ENCODE measurements at places on chromosomes 12 and 14.
A peak's percentile ranks its signal among the peaks of the same experiment; 100 is the strongest.

DNA sequence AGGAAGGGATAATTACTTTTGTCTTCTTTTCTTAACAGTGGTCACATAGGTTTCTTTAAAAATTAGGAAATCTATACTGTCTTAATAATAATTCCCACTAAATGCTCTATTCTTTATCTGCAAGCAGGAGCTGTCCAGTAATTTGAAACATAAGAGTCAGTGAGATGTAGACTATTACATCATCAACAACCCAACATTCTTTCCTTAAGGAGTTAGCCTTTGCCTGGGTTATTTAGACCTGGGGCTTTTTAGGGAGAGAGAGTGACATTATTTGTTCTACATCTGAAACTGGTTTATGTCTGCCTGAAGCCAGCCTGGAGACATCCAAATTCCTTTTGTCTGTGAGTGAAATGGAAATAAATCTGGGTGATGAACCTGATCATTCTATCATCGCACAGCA lies 294.4 kb downstream of the TMTC2 start:
- DNase-seq = no peak

- DNase-seq = no peak
These were observed 177.7 kb upstream of the LHX5 start for GRCh38 chr12:113649256-113649830.

- peak; percentile 3 for DNase-seq
These were observed 68.5 kb downstream of the FBXO34 start for GRCh38 chr14:55339770-55340169.

DNA sequence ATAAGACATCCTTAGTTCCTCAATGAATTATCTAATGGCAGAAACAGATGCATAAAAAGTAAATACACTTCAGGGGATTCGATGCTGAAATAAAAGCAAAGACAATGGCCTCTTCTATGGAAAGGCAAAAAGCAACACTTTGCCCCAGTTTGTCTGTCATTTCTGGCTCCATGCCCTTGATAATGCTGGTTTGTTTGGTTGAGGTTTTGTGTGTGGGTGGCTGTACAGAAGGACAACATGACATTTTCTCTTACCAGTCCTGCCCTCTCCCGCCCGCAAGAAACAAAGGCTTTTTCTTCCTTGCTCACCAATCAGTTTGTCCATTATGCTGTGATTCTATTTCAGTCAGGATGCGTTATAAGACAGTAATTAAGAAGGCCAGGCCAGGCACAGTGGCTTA lies 18.1 kb upstream of the WDR89 start:
- no peak for DNase-seq

DNA sequence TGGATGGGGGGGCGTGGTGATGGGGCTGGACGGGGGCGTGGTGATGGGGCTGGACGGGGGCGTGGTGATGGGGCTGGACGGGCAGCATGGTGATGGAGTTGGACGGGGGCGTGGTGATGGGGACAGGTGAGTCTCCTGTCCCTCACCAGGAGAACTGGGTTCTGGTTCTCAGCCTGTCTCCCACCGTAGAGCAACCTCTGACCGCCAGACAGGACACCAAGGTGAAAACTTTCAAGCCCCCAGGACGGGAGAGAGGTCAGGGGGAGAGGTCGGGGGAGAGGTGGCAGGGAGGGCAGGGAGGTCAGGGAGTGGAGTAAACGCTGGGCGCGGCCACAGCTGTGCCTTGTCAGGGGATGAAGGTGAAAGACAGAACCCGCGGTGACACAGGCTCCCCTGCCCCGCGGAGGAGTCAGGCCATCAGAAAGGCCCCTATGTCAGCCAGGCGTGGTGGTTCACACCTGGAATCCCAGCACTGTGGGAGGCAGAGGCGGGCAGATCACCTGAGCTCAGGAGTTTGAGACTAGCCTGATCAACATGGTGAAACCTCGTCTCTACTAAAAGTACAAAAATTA lies 84.6 kb downstream of the GALNT9 start:
- DNase-seq = no peak

DNA sequence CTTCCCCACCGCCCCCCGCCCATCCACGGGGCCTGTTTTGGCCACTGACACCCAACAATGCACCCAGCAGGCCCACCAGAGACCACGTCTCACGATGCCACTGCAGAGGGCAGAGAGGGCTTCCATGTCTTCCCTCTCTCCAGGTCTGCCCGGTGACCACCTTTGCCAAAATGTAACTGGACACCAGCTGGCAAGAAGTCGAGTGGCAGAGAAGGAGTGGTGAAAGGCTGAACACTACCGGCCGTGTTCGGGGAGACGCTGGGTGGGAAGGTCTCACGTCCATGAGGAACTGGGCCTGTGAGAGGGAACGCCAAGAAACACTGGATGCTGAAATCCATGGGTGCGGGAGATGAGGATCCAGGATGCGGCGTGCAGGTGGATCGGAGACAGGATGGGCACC lies 308.2 kb downstream of the ADGRD1 start:
- no peak for DNase-seq

GRCh38 chr12:91483471-91483985 lies 300.9 kb upstream of the DCN start:
- no peak for DNase-seq

- DNase-seq = no peak
These were observed 32.6 kb upstream of the CCND2 start for GRCh38 chr12:4240981-4241380.

DNA sequence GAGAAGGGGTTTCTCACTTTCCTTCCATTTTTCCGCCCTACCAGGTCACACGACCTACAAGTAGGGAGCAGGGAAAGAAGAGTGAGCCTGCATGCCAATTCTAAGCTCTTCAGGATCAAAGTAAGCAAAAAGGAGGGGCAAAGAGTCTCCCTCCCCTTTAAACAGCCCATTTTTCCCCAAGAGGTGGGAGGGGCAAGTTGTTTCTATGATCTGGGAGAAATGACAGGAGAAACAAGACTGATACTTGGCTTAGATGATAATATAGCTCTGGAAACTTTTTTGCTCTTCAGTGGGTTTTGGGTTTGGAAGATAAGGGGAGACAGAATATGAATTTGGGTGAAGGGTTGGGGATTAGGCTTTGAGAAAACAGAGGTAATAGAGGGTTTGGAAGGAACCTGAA lies 1.8 kb downstream of the DTX3 start:
- no peak for DNase-seq

DNA sequence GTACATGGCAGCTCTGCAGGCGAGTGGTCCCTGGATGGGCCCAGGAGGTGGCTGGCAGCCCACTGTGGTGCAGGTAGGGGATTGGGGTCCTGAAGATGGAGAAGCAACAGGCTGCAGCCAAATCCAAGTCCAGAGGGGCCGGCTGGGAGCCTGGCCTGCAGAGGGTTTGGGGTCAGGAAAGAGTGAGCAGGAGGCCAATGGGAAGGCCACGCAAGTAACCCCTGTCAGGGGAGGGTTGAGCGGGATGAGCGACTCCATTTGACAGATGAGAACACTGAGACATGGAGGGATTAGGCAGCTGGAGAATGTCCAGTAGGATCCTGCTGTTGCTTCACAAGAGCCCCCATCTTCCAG lies 136.0 kb downstream of the BCL11B start:
- no peak for DNase-seq

- DNase-seq = peak; percentile 34
These were observed 16.0 kb downstream of the C14orf132 start for GRCh38 chr14:96055065-96055752.

DNA sequence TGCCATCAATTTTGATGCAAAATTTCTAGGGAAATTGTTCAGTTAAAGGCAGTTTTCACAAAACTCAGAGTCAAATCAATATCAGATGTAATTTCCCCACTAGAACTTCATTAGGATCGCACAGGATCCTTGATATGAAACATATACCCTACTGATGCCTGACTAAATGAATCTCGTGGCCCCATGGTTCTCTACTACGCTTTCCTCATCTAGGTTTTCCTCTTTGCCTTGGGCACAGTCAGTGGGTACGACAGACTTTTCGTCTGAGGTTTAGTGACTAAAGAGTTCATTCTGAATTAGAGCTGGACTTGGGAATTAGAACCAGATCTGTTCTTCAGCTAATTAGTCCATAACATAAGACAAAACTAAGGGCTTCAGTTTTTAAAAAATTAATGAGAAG lies 42.5 kb upstream of the GNPNAT1 start:
- no peak for DNase-seq

- no peak for DNase-seq
These were observed 12.6 kb upstream of the TTC7B start for GRCh38 chr14:90828642-90829487.

DNA sequence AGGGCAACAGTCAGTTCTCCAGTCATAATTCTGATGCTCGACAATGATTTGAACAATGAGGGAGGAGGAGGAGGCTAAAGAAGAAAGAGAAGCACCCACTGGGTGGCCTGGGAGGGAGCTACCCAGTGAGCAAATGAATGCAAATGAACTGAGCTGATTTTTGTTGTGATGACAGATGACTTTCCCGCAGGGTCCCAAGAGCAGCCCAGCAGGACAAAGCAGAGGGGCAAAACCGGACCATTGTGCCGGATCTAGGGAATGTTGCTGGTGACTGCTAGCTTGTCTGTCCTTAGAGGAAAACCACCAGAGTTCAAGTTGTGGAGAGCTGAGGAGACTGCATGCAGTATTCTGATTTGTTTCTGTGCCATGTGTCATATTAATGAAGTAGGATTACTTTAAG lies 162.8 kb downstream of the MON2 start:
- DNase-seq = no peak

GRCh38 chr14:104864267-104865080 lies 594 bp upstream of the CEP170B start:
- DNase-seq = no peak

DNA sequence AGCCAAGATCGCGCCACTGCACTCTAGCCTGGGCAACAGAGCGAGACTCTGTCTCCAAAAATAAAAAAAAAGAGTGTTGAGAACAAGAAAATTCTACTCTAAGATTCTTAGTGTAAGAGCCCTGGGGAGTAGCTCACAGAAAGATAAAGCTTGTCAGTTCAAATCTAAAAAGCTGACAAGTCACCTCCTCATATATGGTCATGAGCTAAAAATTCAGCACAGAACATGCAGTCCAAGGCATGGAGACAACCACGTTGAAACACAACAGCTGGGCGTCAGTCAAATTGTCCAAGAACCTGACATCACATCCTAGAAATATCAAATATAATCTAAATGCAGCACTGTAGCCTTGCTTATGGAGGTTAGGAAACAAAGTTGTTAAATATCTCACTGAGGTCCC lies 47.8 kb downstream of the CLIP1 start:
- DNase-seq = no peak

DNA sequence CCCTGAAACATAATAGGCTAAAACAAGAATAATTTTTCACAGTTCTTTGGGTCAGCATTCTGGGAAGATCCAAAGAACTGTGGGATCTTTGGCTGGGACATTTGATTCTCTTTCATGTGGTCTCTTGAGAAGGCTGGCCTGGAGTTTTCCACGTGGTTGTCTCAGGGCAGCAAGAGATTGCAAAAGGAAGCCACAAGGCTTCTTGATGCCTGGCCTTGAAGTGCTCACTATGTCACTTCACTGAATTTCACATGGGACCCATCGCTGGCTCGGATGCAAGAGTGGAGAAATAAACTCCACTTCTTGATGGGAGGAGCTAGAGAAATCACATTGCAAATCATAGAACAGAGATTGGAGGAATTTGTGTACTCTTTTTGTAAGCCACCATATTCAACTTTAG lies 343.4 kb downstream of the MED13L start:
- DNase-seq = no peak

DNA sequence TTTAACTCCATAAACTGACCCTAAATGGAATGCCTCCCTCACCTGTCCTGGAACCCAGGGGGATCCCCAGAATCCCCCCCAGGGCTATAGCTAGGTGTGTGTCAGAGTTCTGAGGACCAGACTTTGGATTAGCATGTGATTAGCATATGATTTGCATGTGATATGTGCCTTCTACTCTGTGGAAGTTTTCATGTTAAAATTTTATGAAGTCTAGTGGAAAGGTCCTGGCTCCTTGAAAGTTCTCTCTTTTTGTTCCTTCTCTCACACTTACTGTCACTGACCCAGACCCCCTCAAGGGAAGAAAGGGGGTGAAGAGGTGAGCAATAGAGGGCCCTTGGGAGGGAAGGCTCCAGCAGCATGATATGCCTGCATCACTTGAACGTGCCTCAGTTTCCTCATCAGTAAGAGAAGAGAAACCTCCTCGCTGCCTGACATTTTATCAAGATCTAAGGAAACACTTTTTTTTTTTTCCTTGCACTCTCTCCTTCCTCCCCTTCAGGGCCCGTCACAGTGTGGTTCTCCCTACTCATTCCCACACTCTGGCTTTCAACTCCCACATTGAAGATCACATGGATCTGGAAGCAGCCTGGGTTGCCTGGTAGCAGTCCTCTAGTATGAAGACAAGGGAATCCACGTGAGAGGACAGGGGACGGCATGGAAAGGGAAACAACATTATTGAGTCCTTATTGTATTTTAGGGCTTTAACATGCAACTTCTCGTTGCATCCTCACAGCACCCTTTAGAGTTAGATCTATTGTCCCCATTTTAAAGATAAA lies 3.3 kb upstream of the C1QL4 start:
- no peak for DNase-seq

GRCh38 chr14:68957775-68958174 lies 21.3 kb downstream of the ACTN1 start:
- no peak for DNase-seq

- peak; percentile 23 for DNase-seq
These were observed 200.6 kb downstream of the ANO4 start for GRCh38 chr12:100995201-100995600.

- no peak for DNase-seq
These were observed 33.4 kb downstream of the PDZRN4 start for GRCh38 chr12:41221491-41221890.

DNA sequence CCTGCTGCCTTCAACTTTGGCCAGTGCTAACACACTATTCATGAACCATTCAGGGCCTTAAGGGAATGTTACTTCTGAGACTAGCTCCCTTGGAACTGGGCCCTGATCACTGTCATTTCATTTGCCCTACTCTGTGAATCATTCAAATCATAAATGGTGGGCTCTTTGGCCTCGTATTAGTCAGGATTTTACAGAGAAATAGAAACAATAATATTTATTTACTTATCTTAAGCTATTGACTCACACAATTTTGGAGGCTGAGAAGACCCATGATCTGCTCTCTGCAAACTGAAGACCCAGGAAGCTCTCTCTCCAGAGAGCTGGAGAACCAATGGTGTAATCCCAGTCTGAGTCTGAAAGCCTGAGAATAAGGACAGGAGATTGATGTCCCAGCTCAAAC lies 398.5 kb downstream of the LRIG3 start:
- no peak for DNase-seq

GRCh38 chr12:28355161-28355560 lies 164.9 kb downstream of the CCDC91 start:
- no peak for DNase-seq

- no peak for DNase-seq
These were observed 85.7 kb downstream of the SAMD4A start for GRCh38 chr14:54652605-54653052.

DNA sequence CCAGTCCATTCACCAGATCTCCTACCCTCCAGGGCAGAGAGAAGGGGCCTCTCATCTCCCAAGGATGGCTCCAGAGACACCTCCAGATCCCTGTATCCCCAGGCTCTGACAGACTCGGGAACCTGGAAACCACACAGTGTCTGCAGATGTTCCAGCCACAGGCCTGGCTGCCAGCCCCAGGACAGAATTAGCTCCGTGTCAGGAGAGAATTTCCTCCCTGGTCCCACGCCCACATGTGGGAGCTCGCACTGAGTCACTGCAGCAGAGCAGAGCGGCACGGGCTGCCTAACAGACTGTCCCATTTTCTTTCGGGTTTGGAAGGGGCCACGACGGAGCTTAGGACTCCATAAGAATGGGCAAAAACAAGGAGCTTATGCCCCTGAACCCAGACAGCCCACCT lies 33.6 kb downstream of the CMKLR1 start:
- DNase-seq = peak; percentile 81

All from skeletal muscle cell (primary cell).